ENCODE measurements at places on chromosomes 6 and 20. TPM values are rescaled to one million over a fixed set of nuclear protein-coding genes. Genes with fewer than 3 reads are reported as not detected.

Gene POU5F1
- total RNA-seq, result not detected

Gene TPBG
- 3.4 TPM for total RNA-seq

Gene OR2H1
- not detected for total RNA-seq

Gene FOXP4
- 4.6 TPM for total RNA-seq

Gene MYLK4
- total RNA-seq, result 0.40 TPM

Gene DCDC2
- not detected for total RNA-seq

Gene SPATS1
- not detected for total RNA-seq

Gene SLC12A5
- 0.44 TPM for total RNA-seq

Data from lung microvascular endothelial cell (primary cell).